ENCODE measurements at places on chromosomes 16 and 17.

DNA sequence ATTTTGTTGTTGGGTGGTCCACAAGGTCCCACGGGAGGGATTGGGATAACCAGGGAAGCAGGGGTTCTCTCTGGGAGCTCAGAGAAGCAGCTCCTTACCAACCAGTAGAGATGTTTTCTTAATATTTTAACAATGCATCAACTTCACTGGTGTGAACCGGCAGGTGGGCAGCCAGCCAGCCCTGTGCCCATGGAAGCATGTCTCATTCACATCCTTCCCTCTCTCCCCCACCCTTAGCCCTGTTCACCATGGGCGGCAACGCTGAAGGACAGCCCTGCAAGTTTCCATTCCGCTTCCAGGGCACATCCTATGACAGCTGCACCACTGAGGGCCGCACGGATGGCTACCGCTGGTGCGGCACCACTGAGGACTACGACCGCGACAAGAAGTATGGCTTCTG, 9.3 kb downstream of the MMP2 start:
- H3K27ac ChIP-seq = no peak overlapping the region
- H3K4me3 ChIP-seq = no peak overlapping the region
- no peaks in the 10 kb centered on the region for H3K4me1 ChIP-seq
- no peaks in the 10 kb centered on the region for H3K36me3 ChIP-seq

- no peaks in the 10 kb centered on the region for H3K36me3 ChIP-seq
- no peak overlapping the region for H3K4me3 ChIP-seq
- no peaks in the 10 kb centered on the region for H3K27me3 ChIP-seq
- DNase-seq = no peak
These were observed 5.9 kb upstream of the AATK start for GRCh38 chr17:81171941-81172340.

- H3K4me1 ChIP-seq = no peaks in the 10 kb centered on the region
- H3K4me3 ChIP-seq = no peak overlapping the region
- DNase-seq = no peak
These were observed 151.5 kb downstream of the KCNJ2 start for GRCh38 chr17:70320673-70321345.

DNA sequence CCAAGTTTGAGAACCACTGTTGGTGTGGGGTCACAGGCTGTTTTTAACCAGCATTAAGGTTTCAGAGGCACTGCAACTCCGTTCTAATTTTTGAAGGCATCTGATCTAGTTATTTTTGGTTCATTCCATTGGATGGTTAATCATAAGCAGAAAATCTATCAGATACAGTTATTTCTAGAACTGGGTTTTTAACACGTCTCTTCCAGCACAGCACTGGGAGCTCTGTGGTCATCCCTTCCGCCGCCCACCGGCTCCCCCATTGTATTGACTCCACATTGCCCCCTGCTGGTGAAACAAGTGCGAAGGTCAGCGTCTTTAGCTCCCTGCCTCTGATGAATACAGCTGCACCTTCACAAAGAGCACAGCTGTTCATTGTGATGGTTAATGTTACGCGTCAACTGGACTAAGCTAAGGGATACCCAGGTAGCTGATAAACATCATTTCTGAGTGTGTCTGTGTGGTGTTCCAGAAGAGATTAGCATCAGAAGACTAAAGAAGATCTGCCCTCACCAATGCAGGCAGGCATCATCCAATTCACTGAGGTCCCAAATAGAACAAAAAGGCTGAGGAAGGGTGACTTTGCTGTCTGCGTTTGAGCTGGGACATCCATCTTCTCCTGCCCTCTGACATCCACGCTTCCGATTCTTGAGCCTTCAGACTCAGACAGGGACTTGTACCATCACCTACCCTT, 8.5 kb downstream of the CCL18 start:
- H3K4me1 ChIP-seq = no peaks in the 10 kb centered on the region
- no peak overlapping the region for H3K4me3 ChIP-seq
- H3K36me3 ChIP-seq = no peaks in the 10 kb centered on the region
- DNase-seq = peak; percentile 48

DNA sequence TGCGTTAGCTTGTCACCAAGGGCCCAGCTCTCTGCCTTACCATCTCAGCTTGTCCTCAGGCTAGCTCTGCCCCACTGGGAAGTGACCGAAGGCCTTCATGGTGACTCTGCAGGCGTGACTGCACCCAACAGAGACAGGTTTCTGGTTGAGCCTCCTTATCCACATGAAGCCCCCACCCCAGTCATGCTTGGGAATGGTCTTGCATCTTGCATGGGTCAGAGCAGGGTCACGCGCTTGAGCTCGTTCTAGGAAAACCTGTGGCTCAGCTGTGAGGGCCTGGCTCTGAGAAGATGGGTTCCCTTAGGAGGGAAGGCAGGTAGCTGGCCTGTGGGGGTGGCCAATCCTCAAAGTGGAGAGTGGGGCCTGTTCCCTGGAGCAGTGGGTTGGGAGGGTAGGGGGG, 122.8 kb downstream of the BANP start:
- H3K27ac ChIP-seq = no peak overlapping the region
- H3K4me3 ChIP-seq = no peak overlapping the region
- H3K36me3 ChIP-seq = peaks cover 58% of the 10 kb centered on the region
- no peak for DNase-seq
- no peaks in the 10 kb centered on the region for H3K4me1 ChIP-seq

- no peaks in the 10 kb centered on the region for H3K27me3 ChIP-seq
- no peak for DNase-seq
- H3K4me1 ChIP-seq = no peaks in the 10 kb centered on the region
- H3K27ac ChIP-seq = no peak overlapping the region
- H3K4me3 ChIP-seq = no peak overlapping the region
These were observed 112.2 kb downstream of the VPS53 start for GRCh38 chr17:602436-602835.

GRCh38 chr17:33225509-33225908, 67.6 kb downstream of the ASIC2 start:
- H3K36me3 ChIP-seq = no peaks in the 10 kb centered on the region
- no peaks in the 10 kb centered on the region for H3K4me1 ChIP-seq
- no peak overlapping the region for H3K4me3 ChIP-seq
- H3K27ac ChIP-seq = no peak overlapping the region

- H3K36me3 ChIP-seq = no peaks in the 10 kb centered on the region
- peak; percentile 31 for DNase-seq
- peak overlapping the region; percentile 44 for H3K4me3 ChIP-seq
- peak overlapping the region; percentile 7 for H3K27ac ChIP-seq
- peaks cover 73% of the 10 kb centered on the region for H3K27me3 ChIP-seq
These were observed 222.7 kb upstream of the CIBAR2 start for GRCh38 chr16:85334718-85335583.

DNA sequence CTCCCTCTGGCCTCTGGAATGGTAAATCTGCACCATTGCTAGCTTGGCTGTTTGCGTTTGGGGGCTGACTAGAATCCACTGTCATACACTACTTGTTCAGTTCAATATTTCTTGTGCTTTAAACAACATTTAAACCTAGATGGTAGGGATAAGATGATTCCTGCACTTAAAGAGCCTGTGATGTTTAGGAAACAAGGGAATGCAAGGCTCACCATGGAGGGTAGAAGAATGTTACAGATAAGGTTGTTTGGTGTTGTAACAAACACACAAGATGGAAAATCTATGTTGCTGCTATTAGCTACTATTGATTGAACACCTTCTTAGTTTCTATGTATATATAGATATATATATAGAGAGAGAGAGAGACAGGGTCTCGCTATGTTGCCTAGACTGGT, 31.4 kb downstream of the YPEL2 start:
- peak overlapping the region; percentile 36 for H3K4me3 ChIP-seq
- H3K27ac ChIP-seq = peak overlapping the region; percentile 33
- H3K27me3 ChIP-seq = no peaks in the 10 kb centered on the region
- H3K36me3 ChIP-seq = no peaks in the 10 kb centered on the region
- DNase-seq = no peak

GRCh38 chr17:27840688-27841087, 40.4 kb upstream of the NOS2 start:
- no peaks in the 10 kb centered on the region for H3K36me3 ChIP-seq
- no peaks in the 10 kb centered on the region for H3K27me3 ChIP-seq
- no peak for DNase-seq
- H3K4me3 ChIP-seq = no peak overlapping the region
- H3K4me1 ChIP-seq = no peaks in the 10 kb centered on the region

GRCh38 chr16:3454093-3454492, 10.6 kb downstream of the NAA60 start:
- peaks cover 3% of the 10 kb centered on the region for H3K36me3 ChIP-seq
- peaks cover 5% of the 10 kb centered on the region for H3K4me1 ChIP-seq
- DNase-seq = no peak
- no peak overlapping the region for H3K4me3 ChIP-seq

GRCh38 chr17:62649570-62649969, 22.1 kb downstream of the MRC2 start:
- H3K36me3 ChIP-seq = no peaks in the 10 kb centered on the region
- peaks cover 22% of the 10 kb centered on the region for H3K4me1 ChIP-seq
- no peak overlapping the region for H3K27ac ChIP-seq
- no peak for DNase-seq
- no peak overlapping the region for H3K4me3 ChIP-seq
- H3K27me3 ChIP-seq = peaks cover 28% of the 10 kb centered on the region

GRCh38 chr17:28856028-28856574, 1.3 kb downstream of the ERAL1 start:
- peaks cover 21% of the 10 kb centered on the region for H3K36me3 ChIP-seq
- H3K27ac ChIP-seq = no peak overlapping the region
- H3K4me1 ChIP-seq = peaks cover 14% of the 10 kb centered on the region

DNA sequence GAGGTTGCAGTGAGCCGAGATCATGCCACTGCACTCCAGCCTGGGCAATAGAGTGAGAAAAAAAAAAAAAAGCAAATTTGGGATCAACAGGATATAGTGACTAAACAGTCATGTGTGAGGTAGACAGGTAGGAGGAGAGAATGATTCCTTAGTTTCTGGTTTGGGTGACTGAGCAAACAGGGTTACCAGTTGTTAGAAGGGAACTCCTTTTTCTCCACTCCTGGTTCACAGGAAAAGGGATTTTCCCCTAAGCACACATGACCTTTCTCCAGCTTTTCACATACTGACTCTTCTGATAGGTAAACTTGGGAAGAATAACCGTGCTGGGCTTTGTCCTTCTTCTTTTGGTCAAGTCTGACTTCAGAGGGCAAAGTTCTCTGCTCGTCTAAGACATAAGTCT, 17.3 kb upstream of the WSCD1 start:
- DNase-seq = no peak
- no peak overlapping the region for H3K27ac ChIP-seq
- peaks cover 20% of the 10 kb centered on the region for H3K27me3 ChIP-seq
- H3K36me3 ChIP-seq = no peaks in the 10 kb centered on the region
- no peak overlapping the region for H3K4me3 ChIP-seq

DNA sequence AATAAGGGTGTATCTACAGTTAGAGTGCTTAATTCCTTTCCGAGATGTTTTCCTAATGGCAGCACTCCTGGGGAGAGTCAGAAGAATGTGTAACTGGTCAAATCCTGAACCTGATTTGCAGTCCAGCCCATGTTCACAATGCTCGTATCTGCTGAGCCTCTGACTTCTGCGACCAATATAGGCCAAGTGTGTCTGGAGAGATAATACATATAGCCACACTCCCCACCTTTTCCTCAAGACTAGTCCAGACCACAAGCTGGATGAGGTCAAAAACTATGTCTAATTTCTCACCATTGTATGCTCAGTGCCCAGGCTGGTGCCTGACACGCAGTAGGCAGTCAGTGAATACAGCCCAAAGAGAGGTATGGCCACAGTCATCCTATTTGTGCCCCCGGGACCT, 58.0 kb downstream of the XYLT1 start:
- H3K27ac ChIP-seq = no peak overlapping the region
- H3K27me3 ChIP-seq = no peaks in the 10 kb centered on the region
- no peak for DNase-seq

DNA sequence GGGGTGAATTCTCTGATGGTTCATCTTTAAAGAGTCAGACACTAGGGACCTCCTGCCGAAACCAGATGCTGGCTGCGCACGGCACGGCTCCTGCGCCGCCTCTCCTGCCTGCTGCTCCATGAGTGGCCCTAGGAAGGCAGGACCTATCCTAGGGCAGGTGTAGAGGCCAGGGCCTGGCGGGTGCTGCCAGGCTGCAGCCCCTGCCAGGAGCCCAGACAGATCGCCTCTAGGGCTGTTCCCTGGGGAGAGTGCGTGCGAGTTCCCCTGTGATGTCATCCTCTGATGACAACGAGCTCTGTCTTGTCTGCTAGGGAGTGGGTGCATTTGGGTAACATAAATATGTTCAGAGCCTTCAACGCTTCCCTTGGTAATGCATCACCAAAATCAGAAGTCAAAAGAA, 23.9 kb downstream of the SLC38A10 start:
- H3K4me1 ChIP-seq = no peaks in the 10 kb centered on the region
- no peak overlapping the region for H3K27ac ChIP-seq
- H3K36me3 ChIP-seq = peaks cover 79% of the 10 kb centered on the region
- no peaks in the 10 kb centered on the region for H3K27me3 ChIP-seq
- DNase-seq = no peak
- no peak overlapping the region for H3K4me3 ChIP-seq

- no peaks in the 10 kb centered on the region for H3K4me1 ChIP-seq
- H3K36me3 ChIP-seq = no peaks in the 10 kb centered on the region
- no peak overlapping the region for H3K27ac ChIP-seq
- H3K4me3 ChIP-seq = no peak overlapping the region
- no peak for DNase-seq
These were observed 31.8 kb downstream of the C16orf82 start for GRCh38 chr16:27098366-27099049.

DNA sequence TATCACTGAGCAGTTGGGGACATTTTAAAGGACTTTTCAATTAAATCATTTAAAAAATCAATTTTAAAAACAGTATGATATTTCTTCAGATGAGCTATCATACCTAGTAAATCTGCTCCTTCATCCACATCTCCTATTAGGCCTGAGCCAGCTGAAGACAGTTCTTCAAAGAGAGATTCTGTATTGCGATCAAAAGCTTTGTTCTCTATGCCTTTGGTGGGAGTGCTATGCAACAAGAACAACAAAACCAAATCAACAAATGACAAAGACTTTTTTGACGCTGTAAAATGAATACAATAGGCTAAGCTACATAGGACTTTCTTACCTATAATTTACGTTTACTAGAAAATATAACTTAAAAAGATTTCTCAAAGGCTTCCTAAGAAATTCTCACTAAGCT, 106.5 kb downstream of the SPAG9 start:
- DNase-seq = no peak
- H3K4me1 ChIP-seq = no peaks in the 10 kb centered on the region
- H3K27me3 ChIP-seq = no peaks in the 10 kb centered on the region
- H3K4me3 ChIP-seq = no peak overlapping the region

GRCh38 chr16:80739523-80739922, 64.9 kb downstream of the CDYL2 start:
- no peaks in the 10 kb centered on the region for H3K4me1 ChIP-seq
- DNase-seq = no peak
- H3K27me3 ChIP-seq = no peaks in the 10 kb centered on the region

Measured in T-cell (primary cell).